ENCODE measurements at places on chromosomes 13 and 19.

DNA sequence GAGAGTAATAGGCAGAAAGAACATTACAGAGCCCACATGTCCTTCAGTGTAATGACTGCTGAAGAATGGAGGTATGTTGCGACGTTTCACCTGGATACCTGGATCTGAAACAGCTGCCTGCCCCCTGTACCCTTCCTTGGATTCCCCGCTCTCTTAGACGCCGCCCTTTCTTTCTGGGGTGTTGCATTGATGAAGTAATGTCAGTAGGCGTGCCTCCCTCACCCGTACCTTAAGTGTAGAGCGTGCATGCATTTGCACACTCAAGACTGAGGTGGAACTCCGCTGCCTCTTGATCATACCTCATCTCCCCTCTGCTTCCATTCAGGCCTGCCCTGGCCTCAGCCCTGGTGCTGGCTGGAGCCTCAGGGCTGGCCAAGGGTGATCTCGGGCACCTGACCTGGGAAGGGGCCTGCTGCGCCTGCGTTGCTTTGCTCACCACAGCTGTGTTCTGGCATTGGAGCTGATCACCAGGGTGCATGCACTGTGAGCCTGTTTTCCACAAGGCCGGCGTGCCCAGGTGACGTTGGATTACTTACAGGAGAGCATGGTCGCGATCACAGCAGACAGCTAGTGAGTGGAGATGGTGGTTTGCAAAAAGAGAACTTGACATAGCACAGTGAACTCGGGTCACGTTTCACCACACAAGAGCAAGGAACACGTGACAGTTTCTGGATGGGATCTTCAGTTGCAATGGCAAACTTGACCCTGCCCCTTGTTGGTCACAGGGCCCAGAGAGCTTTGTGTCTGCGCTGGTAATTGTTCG is 99.0 kb downstream of the ARHGEF7 start:
- peak overlapping the region; percentile 32 for H3K27ac ChIP-seq
- peaks cover 95% of the 10 kb centered on the region for H3K4me1 ChIP-seq
- peaks cover 9% of the 10 kb centered on the region for H3K36me3 ChIP-seq
- no peak for DNase-seq

GRCh38 chr13:105492216-105492615 is 1043.2 kb downstream of the EFNB2 start:
- no peak overlapping the region for H3K4me3 ChIP-seq
- DNase-seq: no peak
- no peaks in the 10 kb centered on the region for H3K4me1 ChIP-seq
- no peaks in the 10 kb centered on the region for H3K36me3 ChIP-seq
- no peak overlapping the region for H3K27ac ChIP-seq
- no peaks in the 10 kb centered on the region for H3K27me3 ChIP-seq

DNA sequence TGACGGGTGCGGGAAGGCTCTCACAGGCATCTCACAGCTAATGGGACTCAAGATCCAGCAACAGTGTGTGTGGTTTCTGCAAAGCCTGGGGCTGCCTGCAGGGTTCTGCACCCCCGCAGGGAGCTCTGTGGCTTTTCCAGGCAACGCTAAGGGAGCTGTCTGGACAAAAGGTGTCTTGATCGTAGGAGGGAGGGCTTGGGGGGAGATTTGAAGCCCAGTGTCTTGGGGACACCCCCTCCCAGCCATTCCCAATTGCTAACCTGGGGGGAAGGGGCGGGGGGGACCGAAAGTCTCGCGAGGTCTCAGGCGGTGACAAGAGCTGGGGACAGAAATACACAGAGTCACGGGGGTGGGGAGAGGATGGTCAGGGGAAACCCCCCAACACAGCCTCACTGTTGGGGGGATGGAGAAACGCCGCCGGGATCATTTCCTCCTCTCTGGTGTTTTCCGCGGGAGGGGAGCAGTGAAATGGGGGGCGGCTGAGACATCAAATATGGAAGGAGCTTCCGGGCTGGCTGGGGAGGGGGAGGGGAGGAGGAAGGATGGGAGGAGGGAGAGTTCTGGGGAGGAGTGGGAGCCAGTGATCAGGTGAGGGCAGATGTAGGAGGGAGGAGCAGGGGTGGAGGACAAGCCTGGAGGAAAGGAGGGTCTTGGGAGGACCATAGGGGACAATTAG is 13.3 kb downstream of the KCNC3 start:
- DNase-seq: peak; percentile 58
- H3K27me3 ChIP-seq: peaks cover 44% of the 10 kb centered on the region

GRCh38 chr19:10086591-10087192 is 575 bp downstream of the SHFL start:
- H3K36me3 ChIP-seq: peaks cover 7% of the 10 kb centered on the region
- H3K4me3 ChIP-seq: peak overlapping the region; percentile 65
- no peak for DNase-seq

GRCh38 chr13:76378767-76379166 is 507.4 kb downstream of the KCTD12 start:
- no peak overlapping the region for H3K27ac ChIP-seq
- H3K4me3 ChIP-seq: no peak overlapping the region
- H3K36me3 ChIP-seq: peaks cover 5% of the 10 kb centered on the region
- peaks cover 20% of the 10 kb centered on the region for H3K4me1 ChIP-seq
- H3K27me3 ChIP-seq: peaks cover 16% of the 10 kb centered on the region
- no peak for DNase-seq

DNA sequence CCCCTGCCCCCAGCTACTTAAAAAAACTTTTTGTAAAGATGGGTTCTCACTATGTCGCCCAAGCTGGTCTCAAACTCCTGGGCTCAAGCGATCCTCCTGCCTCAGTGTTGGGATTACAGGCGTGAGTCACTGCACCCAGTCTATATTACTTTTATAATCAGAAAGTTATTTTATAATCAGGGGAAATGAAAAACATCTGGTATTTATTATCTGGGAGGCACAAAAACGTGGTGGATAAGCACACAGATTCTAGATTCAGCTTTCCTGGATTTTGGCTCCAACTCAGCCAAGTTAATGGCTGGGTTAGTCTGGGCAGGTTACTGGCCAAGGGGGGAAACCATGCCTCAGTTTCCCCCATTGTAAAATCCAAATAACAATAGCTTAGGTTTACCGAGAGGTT is 24.7 kb downstream of the KEAP1 start:
- H3K36me3 ChIP-seq: no peaks in the 10 kb centered on the region
- DNase-seq: no peak
- H3K27me3 ChIP-seq: no peaks in the 10 kb centered on the region
- H3K4me1 ChIP-seq: peaks cover 8% of the 10 kb centered on the region
- no peak overlapping the region for H3K4me3 ChIP-seq

- H3K36me3 ChIP-seq: no peaks in the 10 kb centered on the region
- no peak overlapping the region for H3K27ac ChIP-seq
- no peak overlapping the region for H3K4me3 ChIP-seq
- no peaks in the 10 kb centered on the region for H3K4me1 ChIP-seq
- DNase-seq: no peak
Observed at GRCh38 chr13:38781539-38781938, 94.7 kb downstream of the FREM2 start.

GRCh38 chr13:110206185-110206584 is 100.8 kb downstream of the COL4A1 start:
- no peak overlapping the region for H3K4me3 ChIP-seq
- no peak overlapping the region for H3K27ac ChIP-seq
- peaks cover 52% of the 10 kb centered on the region for H3K36me3 ChIP-seq
- H3K4me1 ChIP-seq: no peaks in the 10 kb centered on the region
- DNase-seq: no peak

DNA sequence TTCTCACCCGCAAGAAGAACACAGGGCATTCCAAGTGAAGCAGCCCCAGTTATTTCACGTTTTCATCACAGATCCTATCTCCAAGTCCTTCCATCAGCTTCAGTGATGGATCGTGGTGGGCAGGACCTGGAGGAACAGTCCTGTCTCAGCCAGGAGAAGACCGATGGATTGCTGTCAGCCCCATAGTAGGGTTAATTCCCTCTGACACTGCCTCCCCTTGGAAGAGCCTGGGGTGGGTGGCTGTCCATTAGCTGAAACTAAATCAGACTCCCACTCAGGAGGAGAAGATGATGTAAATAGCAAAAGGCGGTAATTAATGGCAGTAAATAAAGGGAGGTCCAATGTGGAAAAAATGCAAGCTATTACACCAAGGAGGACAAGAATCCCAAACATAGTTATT is 131.0 kb downstream of the TNFRSF19 start:
- no peak for DNase-seq
- H3K27ac ChIP-seq: peak overlapping the region; percentile 62
- H3K4me3 ChIP-seq: no peak overlapping the region

DNA sequence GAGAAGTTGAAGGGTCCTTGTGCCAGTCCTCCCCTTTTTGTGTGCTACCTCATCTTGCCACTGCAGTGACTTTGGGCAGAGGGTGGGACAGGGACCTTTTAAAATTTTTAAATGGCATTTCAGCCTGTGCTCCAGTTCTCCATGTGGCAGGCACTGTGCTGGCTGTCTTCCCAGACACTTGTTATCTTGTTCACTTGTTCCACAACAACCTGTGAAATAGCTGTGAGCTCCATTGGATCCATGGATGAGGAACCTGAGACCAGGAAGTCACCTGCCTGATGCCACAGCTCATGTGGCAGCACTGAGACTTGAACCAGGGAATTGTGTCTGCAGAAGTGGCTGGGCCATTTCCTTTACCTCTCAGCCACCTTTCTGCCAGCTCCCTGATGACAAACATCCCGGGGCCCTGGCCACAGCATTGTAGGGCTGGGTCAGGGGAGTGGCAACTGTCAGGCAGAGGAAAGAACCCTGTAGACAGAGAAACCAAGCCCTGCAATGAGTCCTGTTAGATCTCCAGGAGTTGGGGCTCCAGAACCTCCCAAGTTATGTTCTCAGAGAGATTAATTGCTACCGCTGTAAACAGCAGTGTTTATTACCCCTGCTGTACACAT is 6.4 kb downstream of the EGLN2 start:
- peaks cover 19% of the 10 kb centered on the region for H3K36me3 ChIP-seq
- H3K27me3 ChIP-seq: no peaks in the 10 kb centered on the region
- DNase-seq: no peak
- peak overlapping the region; percentile 79 for H3K27ac ChIP-seq
- peaks cover 76% of the 10 kb centered on the region for H3K4me1 ChIP-seq

GRCh38 chr13:28356561-28357021 is 138.3 kb downstream of the FLT1 start:
- DNase-seq: no peak
- H3K36me3 ChIP-seq: no peaks in the 10 kb centered on the region
- peak overlapping the region; percentile 88 for H3K27ac ChIP-seq
- peaks cover 36% of the 10 kb centered on the region for H3K4me1 ChIP-seq
- H3K27me3 ChIP-seq: no peaks in the 10 kb centered on the region

DNA sequence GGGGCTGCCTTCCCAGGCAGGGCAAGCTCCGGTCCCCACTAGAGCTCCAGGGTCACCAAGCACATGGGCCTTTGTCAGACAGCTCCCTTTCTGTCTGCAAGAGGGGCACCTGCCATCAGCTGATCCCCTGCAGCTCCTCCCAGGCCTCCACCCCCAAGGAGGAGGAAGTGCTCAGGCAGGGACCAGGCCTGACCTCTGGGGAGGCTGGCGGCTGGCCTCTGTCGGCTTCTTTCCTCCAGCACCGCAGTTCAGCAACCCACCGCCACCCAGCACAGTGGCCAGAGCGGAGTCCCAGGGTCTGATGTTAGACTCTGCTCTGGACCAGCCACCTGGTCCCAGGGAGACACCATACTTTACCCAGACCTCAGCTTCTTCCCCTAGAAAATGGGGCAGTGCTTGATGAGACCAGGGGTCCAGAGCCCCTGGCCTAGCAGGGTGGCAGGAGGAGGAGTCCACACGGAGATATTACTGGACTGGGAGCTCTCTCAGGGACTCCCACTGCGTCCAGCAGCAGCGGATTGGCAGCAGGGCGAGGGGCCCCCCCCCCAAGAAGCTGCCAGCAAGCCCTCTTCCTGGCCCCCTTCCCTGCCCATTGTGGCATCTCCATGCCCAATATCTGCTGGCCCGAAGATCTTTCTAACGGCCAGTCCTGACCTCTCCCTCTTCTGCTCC is 24.1 kb downstream of the NKPD1 start:
- no peak for DNase-seq
- peak overlapping the region; percentile 27 for H3K27ac ChIP-seq
- H3K27me3 ChIP-seq: no peaks in the 10 kb centered on the region
- H3K36me3 ChIP-seq: no peaks in the 10 kb centered on the region
- H3K4me1 ChIP-seq: peaks cover 7% of the 10 kb centered on the region

DNA sequence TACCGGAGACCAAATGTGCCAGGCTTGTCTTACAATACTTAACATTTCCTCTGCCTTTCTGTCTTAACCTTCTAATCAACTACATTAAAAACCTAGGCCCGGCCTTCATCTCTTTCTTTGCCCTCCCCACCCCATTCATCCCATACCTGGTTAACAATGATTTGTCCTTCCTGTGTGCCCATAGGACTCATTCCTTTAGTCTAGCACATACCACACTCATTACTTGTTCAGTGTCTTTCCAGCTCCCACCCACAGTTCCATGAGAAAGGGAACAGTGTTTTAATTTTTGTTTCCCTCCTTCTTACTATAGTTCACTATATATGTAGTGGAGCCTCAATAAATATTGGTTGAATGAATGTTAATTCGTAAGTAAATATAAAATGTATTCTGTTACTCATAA is 2.4 kb downstream of the CLN5 start:
- peak overlapping the region; percentile 13 for H3K4me3 ChIP-seq
- H3K4me1 ChIP-seq: peaks cover 27% of the 10 kb centered on the region
- H3K36me3 ChIP-seq: peaks cover 16% of the 10 kb centered on the region
- peak overlapping the region; percentile 53 for H3K27ac ChIP-seq
- DNase-seq: no peak

DNA sequence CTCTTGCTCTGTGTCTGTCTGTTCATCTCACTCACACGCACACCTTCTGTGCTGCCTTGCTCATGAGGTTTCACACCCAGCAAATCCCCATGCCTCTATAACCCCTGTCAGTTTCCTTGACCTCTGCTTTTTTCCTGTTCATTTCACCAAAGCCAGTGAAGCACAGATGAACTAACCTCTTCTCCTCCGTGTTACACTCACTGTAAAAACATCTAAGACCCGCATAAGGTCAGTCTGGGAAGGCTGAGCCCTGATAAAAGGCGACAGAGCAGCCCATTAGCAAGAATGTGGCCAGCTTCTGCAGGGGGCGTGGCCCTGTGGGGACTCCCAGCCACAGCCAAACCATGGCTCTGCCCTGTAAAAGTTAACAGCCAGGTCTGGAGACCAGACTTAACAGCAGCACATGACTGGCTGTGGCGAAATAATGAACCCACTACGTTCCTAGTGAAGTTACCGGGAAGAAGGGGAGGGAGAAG is 42.8 kb upstream of the NPAS1 start:
- peak overlapping the region; percentile 94 for H3K27ac ChIP-seq
- no peaks in the 10 kb centered on the region for H3K27me3 ChIP-seq
- DNase-seq: no peak
- peaks cover 2% of the 10 kb centered on the region for H3K36me3 ChIP-seq
- H3K4me1 ChIP-seq: peaks cover 72% of the 10 kb centered on the region

DNA sequence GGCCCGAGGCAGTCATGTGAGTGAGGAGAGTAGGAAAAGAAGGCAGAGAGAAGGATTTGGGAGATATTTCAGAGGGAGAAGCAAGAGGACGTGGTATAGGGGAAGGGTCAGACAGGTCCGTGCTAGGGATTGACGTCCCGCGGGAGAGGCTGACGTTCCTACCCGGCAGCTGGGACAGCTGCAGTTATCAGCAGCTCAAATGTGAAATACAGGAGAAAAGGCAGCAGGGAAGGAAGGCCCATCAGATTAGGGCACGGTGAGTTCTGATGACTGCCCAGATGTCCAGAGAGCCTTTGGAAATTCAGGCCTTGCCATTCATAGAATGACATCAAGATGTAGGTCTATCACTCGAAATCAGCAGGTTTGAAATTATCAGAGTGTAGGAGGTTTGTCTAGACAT is 88.4 kb downstream of the IRS2 start:
- H3K27me3 ChIP-seq: no peaks in the 10 kb centered on the region
- no peaks in the 10 kb centered on the region for H3K36me3 ChIP-seq
- H3K4me3 ChIP-seq: no peak overlapping the region
- peak overlapping the region; percentile 14 for H3K27ac ChIP-seq

GRCh38 chr19:12840091-12841079 is 2.1 kb downstream of the MAST1 start:
- H3K36me3 ChIP-seq: peaks cover 2% of the 10 kb centered on the region
- H3K4me3 ChIP-seq: peak overlapping the region; percentile 66
- H3K4me1 ChIP-seq: peaks cover 16% of the 10 kb centered on the region
